Activated CD4-positive, alpha-beta T cell treated with anti-CD3 and anti-CD28 coated beads for 36 hours (primary cell): ENCODE measurements at places on chromosomes 7 and 10. TPM values are rescaled to one million over a fixed set of nuclear protein-coding genes. Genes with fewer than 3 reads are reported as not detected.
A peak's percentile ranks its signal among the peaks of the same experiment; 100 is the strongest.

ATP6V0A4 gene
- total RNA-seq, result 0.32 TPM

DYNC1I1 gene
- not detected for total RNA-seq

AGAP5 gene
- total RNA-seq, result 10.3 TPM

HK1 gene
- total RNA-seq, result 258 TPM

DNA sequence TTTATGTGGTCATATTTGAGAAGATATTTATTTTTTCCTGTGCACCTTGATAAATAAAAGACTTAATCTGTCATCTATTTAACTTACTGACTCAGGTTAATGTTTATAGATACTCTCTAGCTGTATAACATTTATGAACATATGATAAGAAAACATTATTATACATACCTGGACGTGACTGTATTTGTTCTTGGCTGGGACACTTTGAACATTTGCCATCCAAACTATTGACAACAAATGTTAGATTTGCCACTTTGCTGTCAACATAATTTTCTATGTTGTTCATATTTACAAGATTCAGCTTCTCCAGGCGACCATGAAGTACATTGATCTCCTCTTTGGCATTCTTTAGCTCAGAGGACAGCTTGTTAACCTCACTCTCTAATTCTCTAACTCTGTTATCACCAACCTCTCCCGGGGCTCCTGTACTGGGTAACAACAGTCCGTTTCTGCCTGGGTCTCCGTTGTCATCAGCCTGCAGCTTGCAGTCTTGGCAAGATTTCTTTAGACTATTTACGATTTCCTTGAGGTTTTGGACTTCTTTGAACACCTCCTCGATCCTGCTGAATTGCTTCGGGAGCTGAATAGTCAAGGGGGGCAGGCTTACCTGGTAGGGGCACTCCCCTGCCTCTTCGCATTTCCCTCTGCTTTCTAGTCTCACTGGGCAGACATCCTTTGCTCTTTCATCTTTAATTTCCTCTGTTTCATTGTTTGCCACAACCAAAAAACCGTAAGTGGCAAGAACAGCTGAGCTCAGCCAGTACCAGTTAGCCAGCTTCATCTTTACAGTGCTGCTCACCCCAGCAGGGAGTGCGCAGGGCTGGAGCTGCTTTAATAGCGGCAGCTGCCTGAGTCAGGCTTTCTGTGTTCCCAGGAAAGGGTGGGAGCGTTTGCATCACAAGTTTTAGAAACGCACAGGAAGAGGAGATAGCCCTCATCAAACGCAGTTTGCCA, at the start of gene FGL2:
Gene FGL2, minus strand, starts transcription at position 807 of the 954 bp plus-strand sequence. Its CDS starts 26 bp downstream, at position 781.
- DNase-seq, result peak; percentile 53

GRCh38 chr7:40675741-40676140, 540.9 kb downstream of the SUGCT start:
- DNase-seq, result no peak

- peak; percentile 27 for DNase-seq
Observed at GRCh38 chr10:5811387-5811821, 1.8 kb downstream of the GDI2 start.

DNA sequence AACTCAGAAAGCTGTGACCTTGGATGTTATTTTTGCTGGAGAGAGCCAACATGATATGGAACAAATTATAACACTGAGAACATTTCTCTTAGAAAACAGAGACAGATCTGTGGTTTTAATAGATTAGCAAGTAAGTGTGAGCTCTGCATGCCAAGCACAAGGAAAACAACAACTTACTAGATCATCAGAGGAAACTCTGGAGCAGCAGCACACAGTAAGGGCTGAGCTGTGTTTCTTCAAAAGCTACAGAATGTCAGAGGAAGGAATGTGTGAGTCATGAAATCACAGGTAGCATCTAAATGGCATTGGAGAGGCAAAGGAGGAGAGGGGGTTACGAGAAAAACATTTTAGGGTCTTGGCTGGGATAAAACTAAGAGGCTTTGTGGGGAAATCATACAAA, 283.4 kb upstream of the FZD8 start:
- DNase-seq, result no peak
